CD8-positive, alpha-beta memory T cell (primary cell): ENCODE measurements at places on chromosomes 7 and 10.

GRCh38 chr10:84211566-84211965 is 13.8 kb downstream of the LRIT2 start:
- no peak for DNase-seq

DNA sequence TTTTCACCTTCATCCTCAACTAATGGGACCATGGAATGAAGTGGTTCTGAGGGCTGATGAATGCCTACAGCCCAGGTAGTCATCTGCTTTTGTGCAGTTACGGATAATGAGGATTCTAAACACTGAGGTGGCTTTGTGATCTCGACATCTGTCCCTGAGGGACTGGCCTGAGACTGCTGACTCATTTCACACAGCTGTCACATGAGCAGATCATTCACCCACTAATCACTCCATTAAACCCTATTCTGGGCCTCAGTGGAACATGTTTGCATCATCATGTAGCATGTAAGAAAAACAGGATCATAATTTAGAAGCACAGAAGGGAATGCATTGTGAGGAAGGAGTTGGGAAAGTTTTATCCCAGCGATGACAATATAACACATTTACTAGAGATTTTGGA is 79.4 kb upstream of the FEZF1 start:
- DNase-seq: no peak

GRCh38 chr7:20602306-20602705 is 13.2 kb upstream of the ABCB5 start:
- DNase-seq: no peak

DNA sequence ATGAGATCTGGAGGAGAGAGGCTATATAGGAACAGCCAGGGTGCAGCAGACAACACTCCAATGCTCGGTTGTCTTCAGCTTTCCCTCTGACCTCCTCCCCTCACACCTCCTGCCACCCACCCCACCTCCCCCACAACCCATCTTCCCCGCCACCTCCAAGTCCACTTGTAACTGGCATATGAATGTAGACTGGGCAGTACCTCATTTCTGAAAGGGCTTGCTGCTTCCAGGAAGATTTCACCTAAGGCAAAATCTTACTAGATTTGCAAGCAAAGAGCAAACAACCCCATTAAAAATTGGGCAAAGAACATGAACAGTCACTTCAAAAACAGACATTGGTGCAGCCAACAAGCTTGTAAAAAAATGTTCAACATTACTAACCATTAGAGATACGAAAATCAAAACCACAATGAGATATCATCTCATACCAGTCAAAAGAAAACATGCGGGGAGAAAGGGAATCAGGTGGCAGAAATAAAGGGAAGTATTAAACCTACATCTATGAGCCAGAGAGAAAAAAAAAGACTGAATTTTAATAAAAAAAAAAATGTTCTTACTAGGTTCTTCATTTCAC is 164.6 kb upstream of the C1GALT1 start:
- no peak for DNase-seq

DNA sequence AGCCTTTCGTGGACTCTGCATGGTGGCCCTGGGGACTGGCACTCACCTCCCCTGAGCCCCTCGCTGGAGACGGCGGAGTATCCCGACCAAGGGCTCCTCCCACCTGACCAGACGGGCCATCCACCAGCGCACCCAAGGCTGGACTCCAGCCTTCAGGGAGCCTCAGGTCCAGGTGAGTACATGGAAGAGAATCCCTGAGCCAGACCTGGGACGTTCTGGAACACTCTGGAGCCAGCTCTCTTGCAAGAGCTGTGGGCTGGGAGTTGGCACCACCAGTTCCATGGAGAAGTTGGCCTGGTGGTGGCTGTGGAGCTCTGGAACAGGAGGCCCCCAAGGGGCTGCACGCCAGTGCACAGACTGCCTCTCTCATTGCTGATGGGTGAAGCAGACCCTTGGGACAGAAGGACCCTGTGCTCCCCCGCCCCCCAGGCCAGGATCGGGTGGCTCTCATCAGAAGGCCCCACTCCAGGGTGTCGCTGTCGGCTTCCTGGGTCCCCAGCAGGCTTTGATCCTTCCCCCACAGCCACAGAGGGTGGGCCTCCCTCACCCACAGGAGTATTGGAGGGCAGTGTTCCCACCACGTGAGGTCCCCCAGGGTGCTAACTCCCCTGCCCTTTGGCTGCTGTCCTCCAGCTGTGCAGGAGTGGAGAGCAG is 189.9 kb downstream of the EBF3 start:
- DNase-seq: no peak

GRCh38 chr10:122245136-122245535 is 26.0 kb upstream of the BTBD16 start:
- no peak for DNase-seq

DNA sequence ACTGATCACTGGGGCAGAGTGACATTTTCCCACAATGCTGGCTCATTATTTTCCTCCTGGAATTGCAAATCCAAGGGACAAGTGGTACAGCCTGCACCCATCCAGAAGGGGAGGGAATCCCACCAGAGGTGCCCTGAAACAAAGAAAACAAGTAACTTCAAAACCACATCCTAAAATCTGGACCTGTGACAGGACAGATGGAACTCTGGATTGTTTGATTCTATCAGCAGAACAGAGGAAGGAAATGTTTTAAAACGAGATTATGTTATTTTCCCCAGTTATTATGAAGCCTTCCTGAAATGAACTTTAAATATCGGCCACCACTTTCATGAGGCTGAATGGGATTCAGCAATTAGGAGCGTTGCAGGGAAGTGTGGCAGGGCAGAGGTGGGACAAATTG is 62.2 kb upstream of the ECHDC3 start:
- DNase-seq: no peak
